ENCODE measurements at places on chromosomes 12 and 14. TPM values are rescaled to one million over a fixed set of nuclear protein-coding genes. Genes with fewer than 3 reads are reported as not detected.

The ASB2 gene
- total RNA-seq, result 2.2 TPM

The RASSF8 gene
- total RNA-seq, result 9.8 TPM

The MUCL1 gene
- total RNA-seq, result not detected

The GLT1D1 gene
- total RNA-seq, result not detected

The INSM2 gene
- total RNA-seq, result 0.08 TPM

The NKX2-1 gene
- not detected for total RNA-seq

The VRTN gene
- not detected for total RNA-seq

The IL31 gene
- not detected for total RNA-seq

The GUCY2C gene
- total RNA-seq, result not detected

The LRRC10 gene
- not detected for total RNA-seq

The SDR9C7 gene
- total RNA-seq, result not detected

The KCNC2 gene
- total RNA-seq, result not detected

The TOMM20L gene
- total RNA-seq, result not detected

The CLEC9A gene
- total RNA-seq, result not detected

The MYRFL gene
- not detected for total RNA-seq

The STON2 gene
- 0.91 TPM for total RNA-seq

The SLC35F4 gene
- not detected for total RNA-seq

The GLT8D2 gene
- total RNA-seq, result 0.74 TPM

The CCDC175 gene
- total RNA-seq, result not detected
